AG10803 (cell line): ENCODE measurements at places on chromosomes 4 and X.

DNA sequence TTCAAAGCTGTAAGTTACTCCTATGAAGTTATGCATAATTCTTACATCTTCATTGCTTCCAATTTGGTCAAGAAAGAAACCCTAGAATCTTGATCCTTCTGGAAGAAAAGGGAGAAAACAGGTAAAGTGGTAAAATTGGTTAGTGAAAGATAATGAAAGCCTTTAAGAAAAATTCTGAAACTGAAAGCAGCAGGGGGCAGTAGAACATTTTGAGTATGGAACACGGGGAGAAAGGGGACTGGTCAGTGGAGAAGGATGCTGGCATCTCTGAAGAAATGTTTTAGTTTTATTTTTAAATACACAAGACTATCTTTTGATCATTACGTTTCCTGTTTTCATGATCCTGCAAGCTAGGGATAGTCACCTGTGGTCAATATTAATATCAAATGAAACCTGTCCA lies 54.3 kb downstream of the SLIT2 start:
- DNase-seq, result peak; percentile 53

DNA sequence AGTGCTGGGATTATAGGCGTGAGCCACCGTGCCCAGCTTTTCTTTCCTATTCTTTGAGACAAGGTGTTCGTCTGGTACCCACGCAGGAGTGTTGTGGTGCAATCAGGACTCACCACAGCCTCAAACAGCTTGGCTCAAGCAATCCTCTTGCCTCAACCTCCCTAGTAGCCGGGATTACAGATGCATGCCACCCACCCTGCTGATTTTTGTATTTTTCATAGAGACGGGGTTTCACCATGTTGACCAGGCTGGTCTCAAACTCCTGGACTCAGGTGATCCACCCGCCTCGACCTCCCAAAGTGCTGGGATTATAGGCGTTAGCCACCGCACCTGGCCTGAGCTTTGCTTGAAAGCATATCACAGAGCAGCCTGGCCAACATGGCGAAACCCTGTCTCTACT lies 1.5 kb upstream of the CRLF2 start:
- no peak for DNase-seq

GRCh38 chr4:151034829-151035228 lies 19.7 kb upstream of the LRBA start:
- DNase-seq, result no peak

GRCh38 chrX:151981129-151981528 lies 6.7 kb upstream of the GABRE start:
- DNase-seq, result peak; percentile 77

DNA sequence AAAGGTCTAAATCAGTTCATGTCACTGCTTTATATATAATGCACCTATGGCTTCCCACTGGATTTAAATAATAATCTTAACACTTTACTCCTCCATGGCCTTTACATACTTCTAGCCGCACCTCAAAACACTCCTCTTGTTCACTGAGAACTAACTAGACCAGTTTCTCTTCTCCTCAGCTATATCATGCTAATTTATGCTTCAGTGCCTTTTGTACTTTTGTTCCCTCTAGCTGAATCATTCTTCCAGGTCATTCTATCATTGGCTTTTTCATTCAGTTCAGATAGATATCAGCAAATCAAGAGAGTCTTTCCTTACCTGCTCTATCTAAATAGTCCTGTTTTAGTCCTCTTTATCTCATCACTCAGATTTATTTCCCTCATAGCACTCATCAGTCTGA lies 64.2 kb downstream of the TET2 start:
- no peak for DNase-seq

DNA sequence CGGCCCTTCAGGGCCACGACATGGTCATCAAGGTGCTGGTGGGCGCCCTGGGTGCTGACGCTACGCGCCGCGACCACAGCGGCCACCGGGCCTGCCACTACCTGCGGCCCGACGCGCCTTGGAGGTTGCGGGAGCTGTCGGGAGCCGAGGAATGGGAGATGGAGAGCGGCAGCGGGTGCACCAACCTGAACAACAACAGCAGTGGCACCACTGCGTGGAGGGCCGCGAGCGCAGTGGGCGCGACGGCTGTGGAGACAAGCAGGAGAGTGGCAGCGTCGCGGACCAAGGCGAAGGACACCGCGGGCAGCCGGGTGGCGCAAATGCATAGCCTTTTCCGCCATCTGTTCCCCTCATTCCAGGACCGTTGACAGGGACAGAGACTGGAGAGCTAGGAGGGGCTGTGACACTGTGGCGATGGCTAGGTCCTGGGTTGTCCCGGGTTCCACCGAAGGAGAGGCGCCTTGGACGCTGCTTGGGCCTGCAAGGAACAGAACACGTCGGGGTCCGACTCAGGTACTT lies 919 bp downstream of the SOWAHD start:
- DNase-seq, result no peak

GRCh38 chr4:169826634-169827187 lies 69.0 kb upstream of the HPF1 start:
- DNase-seq, result no peak

DNA sequence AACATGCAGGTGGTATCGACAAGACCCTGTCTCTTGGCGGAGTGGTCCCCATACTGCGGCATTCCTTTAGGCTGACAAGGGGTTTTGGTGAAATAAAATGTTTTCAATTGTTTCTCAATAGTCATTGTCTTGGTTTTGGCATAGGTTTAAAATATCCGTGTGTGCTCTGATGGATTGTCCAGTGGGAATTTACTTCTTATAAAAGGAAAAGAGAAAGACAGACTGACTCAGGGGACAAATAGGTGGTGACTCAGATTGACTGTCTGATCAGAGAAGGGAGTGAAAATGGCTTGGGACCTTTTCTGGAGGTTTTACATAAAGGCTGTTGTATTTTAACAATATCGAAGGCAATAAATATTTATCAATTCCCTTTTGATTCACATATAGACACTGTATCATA lies 129.8 kb downstream of the SORBS2 start:
- DNase-seq, result peak; percentile 73

- no peak for DNase-seq
Observed at GRCh38 chrX:1554469-1555210, 17.7 kb upstream of the P2RY8 start.

DNA sequence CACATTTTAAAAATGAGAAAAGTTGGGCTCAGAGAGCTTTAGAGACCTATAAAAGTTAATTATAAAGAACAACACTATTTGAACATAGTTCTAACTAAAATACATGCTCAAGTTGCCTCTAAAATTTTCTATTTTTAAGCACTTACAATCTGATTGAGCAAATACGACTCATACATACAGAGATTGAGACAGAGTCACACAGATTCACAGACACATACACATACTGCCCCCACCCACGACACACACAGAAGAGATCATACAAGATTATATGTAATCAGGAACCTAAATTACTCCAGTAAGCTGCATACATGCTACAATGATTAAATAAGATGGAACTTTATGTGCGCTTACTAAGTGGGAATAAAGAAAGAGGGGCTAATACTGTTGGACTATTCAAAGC lies 2.7 kb upstream of the ASB5 start:
- DNase-seq, result peak; percentile 55

- peak; percentile 46 for DNase-seq
Observed at GRCh38 chrX:51641421-51642021, 22.8 kb upstream of the CENPVL3 start.

DNA sequence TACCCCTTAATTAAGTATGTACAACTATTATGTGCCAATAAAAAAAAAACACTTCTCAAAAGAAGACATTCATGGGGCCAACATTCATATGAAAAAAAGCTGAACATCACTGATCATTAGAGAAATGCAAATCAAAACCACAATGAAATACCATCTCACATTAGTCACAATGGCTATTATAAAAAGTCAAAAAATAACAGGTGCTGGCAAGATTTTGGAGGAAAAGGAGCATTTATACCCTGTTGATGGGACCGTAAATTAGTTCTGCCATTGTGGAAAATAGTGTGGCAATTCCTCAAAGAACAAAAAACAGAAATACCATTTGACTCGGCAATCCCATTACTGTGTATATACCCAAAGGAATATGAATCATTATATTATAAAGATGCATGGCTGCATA lies 229.9 kb downstream of the PAPSS1 start:
- no peak for DNase-seq

DNA sequence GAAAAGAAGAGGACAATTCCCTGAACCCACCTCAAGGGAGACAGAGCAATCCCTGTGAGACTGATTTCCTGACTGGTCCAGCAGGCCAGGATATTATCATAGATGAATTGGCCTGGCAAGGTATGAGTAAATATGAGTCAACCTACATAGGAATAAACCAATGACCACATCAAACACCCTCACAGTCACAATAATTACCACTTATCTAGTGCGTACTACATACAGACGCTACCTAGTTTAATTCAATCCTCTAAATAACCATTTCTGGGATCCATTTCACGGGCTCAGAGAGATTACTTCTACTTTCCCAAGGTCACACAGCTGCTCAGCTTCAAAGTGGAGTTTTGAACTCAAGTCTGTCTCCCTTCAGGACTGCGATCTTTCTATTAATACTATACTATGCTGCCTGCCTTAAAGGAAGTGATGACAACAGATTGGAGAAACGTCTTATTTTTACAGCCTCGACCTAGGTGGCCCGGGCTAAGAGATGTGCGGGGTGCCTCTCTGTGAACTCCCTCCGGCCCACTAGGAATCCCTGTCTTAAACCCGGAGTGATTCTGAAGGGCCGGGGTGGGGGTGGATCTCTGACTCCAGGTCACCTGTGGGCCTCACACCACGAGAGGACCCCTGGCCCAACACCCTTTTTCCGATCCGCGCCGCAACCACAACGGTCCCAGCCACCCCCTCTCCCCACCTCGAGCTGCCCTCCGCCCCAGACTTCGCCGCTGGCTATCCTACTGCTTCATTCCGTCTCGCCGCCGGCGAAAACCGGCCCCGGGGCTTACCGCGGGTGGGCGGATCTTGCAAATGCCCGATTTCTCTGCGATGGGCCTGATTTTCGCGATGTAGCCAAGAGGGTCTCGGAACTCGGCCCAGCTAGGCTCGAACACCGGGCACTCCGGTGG lies 800 bp downstream of the KDM5C start:
- peak; percentile 43 for DNase-seq

- DNase-seq, result no peak
Observed at GRCh38 chr4:181578911-181579310, 664.3 kb upstream of the TENM3 start.

GRCh38 chrX:2423282-2423681 lies 77.5 kb downstream of the DHRSX start:
- peak; percentile 16 for DNase-seq

GRCh38 chr4:139144911-139145551 lies 32.0 kb downstream of the ELF2 start:
- DNase-seq, result no peak

GRCh38 chr4:89242864-89243732 lies 64.5 kb downstream of the GPRIN3 start:
- no peak for DNase-seq
